ENCODE measurements at places on chromosomes 3 and 15.

GRCh38 chr3:139480585-139480984 lies 4.3 kb upstream of the RBP2 start:
- no peak for DNase-seq

DNA sequence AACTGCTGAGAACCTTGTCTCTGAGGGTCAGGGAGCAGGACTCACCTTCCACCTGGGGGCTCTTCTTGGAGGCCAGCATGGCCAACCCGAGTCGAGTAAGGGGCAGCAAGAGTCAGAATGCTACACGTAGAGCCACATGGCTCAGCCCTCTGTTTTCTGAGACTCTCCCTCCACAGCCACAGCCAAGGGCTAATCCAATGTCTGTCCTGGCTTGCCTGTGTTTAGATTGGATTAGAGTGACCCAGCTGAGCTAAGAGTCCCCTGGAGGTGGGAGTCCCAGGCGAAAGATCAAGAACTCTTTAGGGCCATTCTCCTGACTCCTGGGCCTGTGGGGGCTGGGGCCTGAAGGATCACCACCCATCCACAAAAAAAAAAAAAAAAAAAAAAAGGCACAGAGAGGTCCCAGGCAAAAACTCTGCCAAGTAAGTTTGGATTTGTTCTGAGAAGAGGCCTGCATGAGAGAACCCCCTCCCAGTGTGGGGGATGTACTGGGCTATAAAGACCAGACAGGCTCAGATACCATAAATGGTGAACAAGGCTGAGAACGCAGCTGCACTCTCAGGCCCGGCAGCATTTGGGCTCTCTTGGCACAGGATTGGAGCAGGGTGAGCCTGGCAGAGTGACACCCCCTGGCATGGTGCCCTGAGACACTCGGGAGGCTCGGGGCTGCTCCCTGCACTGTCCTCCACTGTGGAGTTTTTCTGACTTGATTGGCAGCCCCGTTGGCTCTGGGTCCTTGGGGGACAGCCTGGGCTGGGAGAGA lies 88.0 kb upstream of the OSBPL11 start:
- DNase-seq: no peak

DNA sequence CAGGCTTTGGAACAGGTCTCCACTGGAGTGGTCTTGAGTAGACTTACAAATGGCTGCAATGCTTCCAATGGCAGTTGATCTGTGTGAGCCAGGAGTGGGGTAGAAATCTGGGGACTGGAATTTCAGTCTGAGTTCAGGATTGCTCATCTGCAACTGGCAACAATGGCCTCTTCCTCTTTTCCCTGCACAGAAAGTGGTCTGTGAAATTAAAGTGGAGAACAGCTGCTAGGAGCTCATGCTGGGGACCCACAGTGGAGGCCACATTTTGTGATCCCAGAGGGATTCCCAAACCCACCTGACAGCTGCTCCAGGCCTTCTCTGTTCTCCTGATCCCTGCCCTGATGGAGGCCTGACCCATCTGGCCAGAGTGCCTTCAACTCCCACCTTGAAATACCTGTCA lies 49.6 kb downstream of the CEMIP start:
- no peak for DNase-seq

GRCh38 chr3:192039593-192039992 lies 578.6 kb downstream of the PYDC2 start:
- no peak for DNase-seq

GRCh38 chr3:65558826-65559225 lies 479.9 kb downstream of the MAGI1 start:
- DNase-seq: no peak
